Stimulated activated CD4-positive, alpha-beta T cell treated with anti-CD3 and anti-CD28 coated beads, TNF-alpha, amount 100 ng/mL, for 1 hour (primary cell): ENCODE measurements at places on chromosomes 12 and 14.

- DNase-seq, result no peak
Observed at GRCh38 chr14:95041477-95042020, 115.8 kb downstream of the DICER1 start.

DNA sequence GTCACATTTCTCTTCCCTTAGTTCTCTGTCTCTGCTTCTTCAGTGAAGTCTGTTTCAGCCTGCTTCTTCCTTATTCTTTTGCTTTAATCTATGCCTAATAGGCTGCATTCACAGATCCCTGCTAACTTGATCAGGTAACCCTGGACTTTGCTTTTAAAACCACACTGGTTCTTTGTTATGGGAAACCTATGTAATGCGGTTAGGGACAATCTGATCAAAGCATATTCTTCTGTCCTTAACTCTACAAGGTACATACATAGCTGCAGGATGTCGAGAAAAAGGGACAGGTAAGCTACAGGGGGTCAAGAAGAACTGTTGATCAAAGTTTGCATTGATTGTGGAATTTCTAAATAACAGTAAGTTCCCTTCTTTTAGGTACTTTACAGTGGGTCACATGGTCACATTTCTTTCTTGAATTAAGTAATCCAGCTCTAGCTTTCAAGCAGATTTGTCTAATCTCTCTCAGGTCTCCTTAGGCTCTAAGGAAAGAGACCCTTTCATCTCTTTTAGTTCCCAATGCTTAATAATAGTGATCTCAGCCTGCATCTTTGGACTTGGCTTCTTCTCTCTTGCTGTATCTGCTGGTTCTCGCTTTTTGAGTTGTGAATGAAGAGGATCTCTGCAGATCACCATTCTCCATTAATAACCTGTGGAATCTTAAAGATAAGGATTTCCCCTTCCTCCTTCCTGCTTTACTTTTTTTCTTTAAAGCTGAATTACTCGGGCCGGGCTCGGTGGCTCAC, 3.8 kb downstream of the COPZ1 start:
- no peak for DNase-seq

- DNase-seq, result no peak
Observed at GRCh38 chr12:130695061-130695460, 21.0 kb downstream of the RIMBP2 start.

DNA sequence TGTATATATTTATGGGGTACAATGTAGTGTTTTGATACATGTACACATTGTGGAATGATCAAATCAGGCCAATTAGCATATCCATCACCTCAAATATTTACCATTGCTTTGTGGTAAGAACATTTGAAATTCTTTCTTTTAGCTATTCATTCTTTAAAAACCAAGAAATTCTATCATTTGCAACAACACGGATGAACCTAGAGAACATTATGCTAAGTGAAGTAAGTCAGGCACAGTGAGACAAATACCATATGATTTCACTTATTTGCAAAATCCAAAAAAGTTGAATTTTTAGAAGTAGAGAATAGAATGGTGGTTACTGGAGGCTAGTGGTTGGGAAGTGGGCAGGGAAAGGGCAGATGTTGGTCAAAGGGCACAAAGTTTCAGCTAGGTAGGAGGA, 129.3 kb upstream of the PTPRQ start:
- DNase-seq, result no peak

DNA sequence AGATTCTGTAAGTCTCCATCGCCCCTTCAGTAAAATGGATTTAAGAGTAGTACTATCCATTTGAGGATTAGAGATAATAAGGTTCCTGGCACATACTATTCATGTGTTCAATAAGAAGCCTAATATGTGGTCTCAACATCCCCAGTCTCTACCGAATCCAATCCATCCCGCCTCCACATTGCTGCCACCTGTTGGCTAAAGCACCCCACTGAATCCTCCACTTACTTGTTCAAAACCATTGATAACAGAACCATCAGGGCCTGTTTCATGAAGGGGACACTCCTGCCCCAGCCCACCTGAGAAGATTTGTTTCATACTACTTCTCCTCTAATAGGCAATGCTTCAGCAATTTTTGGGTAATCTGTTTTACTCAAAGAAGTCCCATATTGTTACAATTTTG, 147.5 kb downstream of the SLC2A13 start:
- DNase-seq, result no peak

- DNase-seq, result no peak
Observed at GRCh38 chr14:100622708-100623485, 35.7 kb upstream of the BEGAIN start.
